Cortex of kidney (tissue), 1 donor: ENCODE measurements at places on chromosomes 1 and 21.

DNA sequence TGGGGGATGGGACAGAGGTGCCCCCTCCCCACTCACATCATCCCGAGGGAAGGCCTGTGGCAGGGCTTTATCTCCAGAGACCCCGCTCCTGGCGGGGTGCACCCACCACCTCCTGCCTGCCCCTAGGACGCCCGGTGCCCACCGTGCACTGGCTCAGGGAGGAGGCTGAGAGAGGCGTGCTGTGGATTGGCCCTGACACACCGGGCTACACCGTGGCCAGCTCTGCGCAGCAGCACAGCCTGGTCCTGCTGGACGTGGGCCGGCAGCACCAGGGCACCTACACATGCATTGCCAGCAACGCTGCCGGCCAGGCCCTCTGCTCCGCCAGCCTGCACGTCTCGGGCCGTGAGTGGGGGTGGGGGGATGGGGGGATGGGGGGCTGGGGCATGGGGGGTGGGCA lies 71.7 kb downstream of the TRIM11 start:
- no peak for DNase-seq

DNA sequence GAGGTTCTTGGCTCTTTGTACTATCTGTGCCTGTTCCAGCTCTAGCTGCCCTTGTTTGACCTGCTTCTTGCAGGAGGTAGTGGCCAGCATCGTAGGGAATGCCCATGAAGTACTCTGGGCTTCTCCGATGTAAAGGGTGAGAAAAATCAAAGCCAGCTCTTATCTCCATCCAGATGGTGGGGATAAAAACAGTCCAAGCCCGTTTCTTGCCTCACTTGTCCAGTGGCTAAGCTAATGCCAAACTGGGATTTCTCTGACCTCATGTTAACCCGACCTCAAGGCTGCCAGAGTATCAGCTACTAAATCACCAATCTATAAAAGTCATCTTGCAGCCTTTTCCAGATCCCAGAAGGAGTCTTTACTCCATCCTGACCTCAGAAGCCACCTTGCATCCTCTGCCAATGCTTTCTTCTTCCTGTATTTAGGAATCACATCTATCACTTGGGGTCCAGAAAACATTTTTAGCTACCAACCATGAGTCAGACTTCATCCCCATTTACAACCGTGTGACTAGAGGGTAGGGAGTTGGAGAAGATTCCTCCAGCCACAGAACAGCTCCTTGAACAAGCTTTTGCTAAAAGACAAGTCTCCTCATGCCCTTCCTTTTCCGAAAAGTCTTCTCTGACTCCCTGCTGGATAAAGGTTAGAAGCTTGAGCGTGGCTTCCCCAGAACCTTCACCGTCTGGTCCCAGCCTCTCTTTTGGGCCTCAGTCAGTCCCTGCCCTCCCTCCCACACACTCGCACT lies 35.9 kb downstream of the KCNC4 start:
- no peak for DNase-seq

DNA sequence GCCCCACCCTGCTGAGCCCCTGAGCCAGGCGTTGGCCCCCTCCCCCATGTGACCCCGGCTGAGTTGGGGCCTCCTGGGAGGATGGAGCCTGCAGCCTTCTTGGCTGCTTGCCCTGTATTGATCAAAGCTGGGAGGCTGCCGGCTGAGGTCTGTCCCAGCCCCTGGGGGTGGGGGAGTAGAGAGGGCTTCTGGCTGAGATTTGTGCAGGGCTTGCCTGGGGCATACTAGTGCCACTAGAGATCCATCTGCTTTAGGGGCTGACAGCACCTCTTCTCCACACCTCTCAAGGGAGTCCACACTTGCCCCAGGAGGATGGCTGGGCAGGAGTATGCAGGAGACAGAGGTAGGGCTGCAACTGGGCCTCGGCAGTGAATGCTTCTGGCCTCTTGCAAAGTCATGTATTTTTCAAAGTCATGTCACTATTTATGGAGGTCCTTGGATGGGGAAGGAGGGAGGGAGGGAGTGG lies 53.6 kb upstream of the SSBP3 start:
- no peak for DNase-seq

DNA sequence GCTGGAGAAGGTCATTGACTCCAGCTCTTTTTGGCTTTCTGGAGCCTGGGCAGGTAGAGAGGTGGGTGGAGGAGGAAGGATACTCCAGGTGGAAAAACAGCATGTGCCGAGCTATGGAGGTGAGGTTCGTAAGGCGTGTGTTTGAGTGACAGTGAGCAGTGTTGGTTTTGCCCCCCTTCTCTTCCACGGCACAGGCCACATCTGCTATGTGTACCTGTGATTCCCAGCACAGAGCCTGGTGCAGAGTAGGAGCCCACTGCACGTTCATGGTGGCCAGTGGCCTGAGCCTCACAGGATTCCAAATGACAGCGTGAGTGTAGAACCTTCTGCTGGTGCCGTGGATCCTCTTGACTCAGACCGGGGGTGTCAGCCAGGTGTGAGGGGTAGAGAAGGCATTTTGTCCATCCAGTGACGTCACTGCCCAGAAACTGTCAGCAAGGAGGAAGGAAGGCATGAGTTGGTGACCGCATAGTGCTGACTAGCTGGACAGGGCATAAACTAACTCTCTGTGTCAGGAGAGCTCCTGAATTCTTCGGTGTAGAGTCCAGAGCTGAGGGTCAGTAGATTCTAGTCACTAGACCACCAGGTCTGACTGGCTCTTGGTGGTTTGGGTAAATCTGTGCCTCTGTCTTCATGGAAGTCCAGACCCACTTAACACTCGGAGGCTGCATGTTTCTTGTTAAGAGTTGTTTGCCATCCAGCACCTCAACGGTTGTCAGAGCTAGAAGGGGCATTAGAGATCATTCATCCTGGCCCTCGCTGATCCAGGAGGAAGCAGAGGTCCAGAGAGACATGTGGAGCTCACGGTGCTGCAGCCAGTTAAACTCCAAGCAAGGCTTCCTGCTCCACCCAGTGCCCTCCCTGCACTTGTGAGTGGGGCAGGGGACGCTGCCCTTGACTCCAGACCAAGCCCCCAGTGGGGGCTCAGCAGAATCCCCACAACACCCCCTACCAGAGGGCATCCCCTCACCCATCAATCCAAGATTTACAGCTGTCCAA lies 3.8 kb downstream of the QSOX1 start:
- DNase-seq = no peak

GRCh38 chr1:46797696-46798470 lies 963 bp upstream of the CYP4B1 start:
- no peak for DNase-seq

GRCh38 chr1:175520186-175520585 lies 223.2 kb downstream of the TNR start:
- no peak for DNase-seq

DNA sequence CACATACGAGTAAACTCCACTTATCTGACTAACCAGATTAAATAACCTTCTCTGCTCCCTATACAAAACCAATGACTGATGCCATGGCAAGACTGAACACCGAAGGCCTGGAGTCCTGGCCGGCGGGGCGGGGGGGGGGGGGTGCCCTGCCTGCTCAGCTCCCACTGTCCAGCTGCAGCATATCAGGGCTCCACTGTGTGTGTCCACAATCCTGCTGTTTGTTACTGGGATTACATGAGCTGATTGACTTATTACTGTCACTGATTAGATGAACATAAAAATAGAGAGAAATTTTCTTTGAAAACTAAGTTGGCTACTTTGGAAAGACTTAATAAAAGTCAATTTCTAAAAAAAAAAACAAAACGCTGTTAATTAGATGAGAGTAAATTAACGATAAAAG lies 24.9 kb downstream of the TMEM63A start:
- DNase-seq = no peak

- no peak for DNase-seq
These were observed 910 bp upstream of the ANKRD65 start for GRCh38 chr1:1421907-1422464.

DNA sequence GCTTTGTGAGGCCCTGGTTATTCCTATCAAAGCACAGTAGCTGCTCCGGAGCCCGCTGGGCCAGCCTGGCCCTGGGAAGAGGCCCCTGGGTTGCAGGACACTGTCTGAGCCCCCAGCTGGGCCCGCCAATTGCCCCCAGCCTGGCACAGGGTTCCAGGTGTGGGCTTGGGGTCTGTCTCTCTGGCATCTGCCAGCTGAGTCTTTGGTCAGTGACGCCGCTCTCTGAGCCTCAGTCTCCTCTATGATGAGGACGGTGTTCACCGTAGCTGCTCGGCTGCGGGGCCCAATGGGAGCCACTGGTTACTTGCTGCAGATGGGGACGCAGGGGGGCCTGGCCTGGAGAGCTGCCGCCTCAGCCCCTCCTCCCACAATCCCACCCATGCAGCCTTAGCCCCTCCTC lies 41.0 kb downstream of the TP73 start:
- no peak for DNase-seq

GRCh38 chr1:26993237-26994019 lies at the start of gene TRNP1:
Gene TRNP1 (plus strand): TSS chr1:26993692. CDS start chr1:26993787, 95 bp downstream.
- DNase-seq = no peak
